Amniotic stem cell (primary cell): ENCODE measurements at places on chromosomes 1 and 21.

DNA sequence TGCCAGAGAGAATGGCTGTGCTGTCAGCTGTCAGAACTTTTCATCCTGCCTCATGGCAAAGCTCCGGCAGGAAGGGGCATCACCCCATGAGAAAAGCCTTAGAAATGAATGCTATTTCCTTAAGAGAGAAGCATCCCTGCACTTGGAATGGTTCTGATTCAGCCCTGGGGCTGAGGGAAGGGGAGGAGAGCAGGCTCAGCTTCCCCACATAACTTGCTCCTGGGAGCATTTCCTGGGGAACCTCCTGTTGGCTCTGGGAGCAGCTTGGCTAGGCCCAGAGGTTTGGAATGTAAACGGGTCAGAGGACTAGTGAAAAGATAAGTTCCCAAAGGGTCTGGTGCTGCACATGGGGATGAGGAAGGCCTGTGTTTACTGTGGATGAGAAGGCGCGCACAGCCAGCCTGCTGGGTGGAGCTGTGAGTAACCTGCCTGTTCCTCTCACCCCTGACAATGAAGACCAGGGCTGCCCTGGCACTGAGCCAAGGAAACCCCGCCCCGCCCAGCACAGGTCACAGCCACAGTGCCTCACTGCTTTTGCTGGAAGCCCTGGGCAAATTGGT lies 5.0 kb downstream of the PRELP start:
- peak; percentile 82 for DNase-seq

- DNase-seq: no peak
Measured at GRCh38 chr1:155125511-155125945, 2.1 kb upstream of the EFNA1 start.

- DNase-seq: no peak
Measured at GRCh38 chr1:95034506-95034905, 38.2 kb downstream of the ALG14 start.

GRCh38 chr1:53409695-53410094 lies 49.5 kb upstream of the DMRTB1 start:
- DNase-seq: no peak

- no peak for DNase-seq
Measured at GRCh38 chr1:28170001-28170596, 6.4 kb downstream of the PTAFR start.

DNA sequence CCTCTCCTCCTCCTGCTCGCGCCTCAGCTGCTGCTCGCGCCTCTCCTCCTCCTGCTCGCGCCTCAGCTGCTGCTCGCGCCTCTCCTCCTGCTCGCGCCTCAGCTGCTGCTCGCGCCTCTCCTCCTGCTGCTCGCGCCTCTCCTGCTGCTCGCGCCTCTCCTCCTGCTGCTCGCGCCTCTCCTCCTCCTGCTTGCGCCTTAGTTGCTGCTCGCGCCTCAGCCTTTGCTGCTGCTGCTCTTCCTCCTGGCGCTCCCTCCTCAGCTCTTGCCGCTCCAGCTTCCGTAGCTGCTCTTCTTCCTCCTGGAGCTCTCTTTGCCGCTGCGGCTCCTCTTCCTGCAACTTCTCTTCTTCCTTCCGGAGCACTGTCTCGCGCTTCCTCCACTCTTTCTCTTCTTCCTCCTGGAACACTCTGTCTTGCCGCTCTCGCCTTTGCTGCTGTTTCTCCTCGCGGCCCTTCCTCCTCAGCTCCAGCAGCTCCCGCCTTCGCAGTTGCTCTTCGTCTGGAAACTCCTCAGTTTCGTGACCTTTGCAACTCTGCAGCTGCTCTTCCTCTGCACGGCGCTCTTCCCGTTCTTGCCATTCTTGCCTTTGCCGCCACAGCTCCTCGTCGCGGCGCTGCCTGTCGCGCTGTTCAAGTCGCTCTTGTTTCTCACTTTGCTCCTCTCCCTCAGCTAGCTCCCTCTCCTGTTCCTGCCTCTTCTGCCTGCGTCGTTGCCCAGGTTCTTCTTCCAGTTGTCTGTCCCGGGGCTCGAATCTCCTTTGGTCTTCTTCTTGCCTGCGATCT lies 3.0 kb downstream of the TCHH start:
- no peak for DNase-seq

DNA sequence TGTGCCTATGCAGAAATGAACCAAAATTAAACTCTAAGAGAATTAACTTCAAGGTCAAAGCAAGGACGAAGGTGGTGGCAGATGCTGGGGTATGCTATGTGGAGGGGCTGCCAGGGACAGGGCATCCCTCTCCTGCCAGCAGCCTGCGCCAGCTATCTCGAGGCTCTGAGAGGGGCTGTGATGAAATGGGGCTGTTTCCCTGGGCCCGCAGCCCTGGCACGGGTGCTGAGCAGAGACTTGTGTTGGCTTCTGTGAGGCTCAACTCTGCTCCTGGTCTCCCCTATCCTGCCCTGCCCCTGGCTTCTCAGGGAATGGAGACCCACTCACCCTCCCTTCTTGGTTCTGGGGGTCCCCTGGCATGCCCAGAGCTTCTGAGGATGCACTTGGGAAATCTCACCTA lies 41.9 kb upstream of the TIAM1 start:
- no peak for DNase-seq

- peak; percentile 64 for DNase-seq
Measured at GRCh38 chr1:225746361-225747179, 31.1 kb upstream of the SRP9 start.

DNA sequence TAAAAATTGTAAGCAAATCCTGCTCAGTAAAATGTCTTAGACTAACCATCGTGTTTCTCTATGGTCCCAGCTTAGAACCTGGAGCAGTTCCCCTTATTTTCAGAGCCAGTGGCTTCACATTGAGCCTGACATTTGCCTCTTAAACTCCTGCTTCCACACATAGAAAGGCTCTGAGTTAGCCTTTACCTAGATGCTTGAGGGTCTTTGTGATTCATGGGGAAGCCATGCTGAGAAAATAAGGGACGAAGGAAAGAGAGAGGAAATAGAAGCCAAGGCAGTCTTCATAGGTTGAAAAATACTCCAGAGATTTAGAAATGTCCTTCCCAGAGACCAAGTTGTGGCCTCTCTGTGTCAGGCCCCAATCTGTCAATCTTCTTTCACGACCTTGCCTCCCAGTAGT lies 16.1 kb upstream of the RBBP5 start:
- DNase-seq: no peak

DNA sequence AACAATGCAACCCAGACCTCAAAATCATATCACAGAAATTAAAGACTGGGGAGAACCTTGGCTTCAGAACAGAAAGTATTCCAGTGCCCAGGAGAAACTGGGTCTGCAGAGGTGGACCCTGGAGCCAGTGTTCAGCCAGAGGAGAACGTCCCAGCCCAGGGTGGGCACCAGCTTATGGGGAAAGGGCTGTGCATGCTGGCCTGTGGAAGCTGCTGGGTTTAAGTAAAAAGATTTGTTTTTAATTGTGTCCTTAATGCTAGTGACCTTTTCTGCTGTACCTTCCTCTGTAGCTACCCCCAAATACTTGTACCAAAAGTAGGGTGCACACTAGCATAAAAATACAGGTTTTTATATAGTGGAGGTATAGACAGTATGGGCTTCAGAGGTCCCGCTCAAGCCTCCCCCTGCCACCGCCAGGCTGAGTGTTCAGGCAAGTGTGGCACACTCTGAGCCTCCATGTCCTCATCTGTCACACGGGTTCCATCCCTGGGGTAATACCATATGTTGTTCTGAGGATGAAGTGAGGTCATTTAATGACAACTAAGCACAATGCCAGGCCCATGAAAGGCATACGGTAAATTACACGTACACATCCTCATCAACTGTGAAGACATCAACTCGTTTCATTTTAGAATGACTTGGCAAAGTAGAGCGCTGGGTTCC lies 47.0 kb downstream of the SLC37A1 start:
- DNase-seq: no peak

GRCh38 chr21:43864313-43864961 lies 586 bp upstream of the AGPAT3 start:
- DNase-seq: no peak

GRCh38 chr1:57839067-57839466 lies 415.2 kb upstream of the DAB1 start:
- DNase-seq: no peak

- no peak for DNase-seq
Measured at GRCh38 chr1:56934430-56935060, 31.3 kb downstream of the C8B start.

- no peak for DNase-seq
Measured at GRCh38 chr1:93095804-93096585, 16.9 kb downstream of the MTF2 start.

GRCh38 chr1:204495777-204496176 lies 1.2 kb upstream of the PIK3C2B start:
- DNase-seq: no peak

- no peak for DNase-seq
Measured at GRCh38 chr1:76725864-76726619, 141.2 kb upstream of the ST6GALNAC5 start.

DNA sequence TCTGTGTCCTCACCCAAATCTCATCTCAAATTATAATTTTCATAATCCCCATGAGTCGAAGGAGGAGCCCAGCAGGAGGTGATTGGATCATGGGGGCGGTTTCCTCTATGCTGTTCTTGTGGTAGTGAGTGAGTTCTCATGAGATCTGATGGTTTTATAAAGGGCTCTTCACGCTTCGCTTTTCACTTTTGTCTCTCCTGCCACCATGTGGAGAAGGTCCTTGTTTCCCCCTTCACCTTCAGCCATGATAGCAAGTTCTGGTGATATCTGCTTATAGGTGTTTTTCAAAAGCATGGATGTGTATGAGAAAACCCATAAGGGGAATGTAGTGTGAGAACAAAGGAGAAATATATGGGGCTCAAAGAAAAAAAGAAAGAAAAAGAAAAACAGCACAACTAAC lies 405.9 kb upstream of the RGS18 start:
- no peak for DNase-seq

DNA sequence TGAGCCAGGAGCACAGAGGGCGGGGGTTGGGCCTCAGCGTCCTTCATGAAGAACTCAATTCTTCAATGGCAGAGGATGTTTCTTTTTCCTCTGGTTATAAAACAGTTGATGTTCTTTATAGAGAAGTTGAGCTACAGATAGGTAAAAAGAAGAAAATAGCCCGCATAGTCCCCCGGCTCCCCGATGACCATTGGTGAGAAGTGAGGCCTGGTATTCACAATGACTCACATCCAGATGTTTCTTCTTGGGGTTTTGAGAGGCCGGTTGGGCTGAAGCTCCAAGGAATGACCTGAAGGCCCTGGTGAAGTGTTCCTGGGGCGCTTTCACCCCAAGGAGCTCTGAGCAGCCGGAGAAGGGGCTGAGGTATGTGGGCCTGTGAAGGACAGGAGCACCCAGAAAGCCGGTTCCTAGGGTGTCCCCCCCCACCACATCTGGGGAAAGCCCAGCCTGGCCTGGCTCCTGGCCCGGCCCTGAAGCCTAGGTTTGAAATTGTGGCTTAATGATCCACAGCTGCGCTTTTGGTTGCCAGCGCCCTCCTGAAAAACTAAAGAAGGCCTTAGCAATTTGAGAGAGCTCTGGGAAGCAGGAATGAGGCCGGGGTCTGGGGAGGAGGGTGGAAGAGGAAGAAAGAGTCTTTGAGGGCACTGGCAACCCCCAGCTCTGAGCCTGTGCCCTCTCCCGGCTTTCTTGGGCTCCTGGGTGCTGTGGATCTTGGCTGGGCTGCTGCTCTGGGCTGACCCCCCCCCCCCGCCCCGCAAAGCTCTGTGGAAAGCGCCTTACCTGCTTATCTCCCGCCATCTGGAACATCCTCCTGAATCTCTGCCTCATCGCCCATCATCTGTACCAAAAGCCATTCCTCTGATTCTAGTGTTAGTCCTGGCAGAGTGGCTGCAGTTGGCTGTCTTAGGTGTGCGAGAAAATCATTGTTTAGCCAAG lies 444.7 kb downstream of the CAMTA1 start:
- DNase-seq: no peak

DNA sequence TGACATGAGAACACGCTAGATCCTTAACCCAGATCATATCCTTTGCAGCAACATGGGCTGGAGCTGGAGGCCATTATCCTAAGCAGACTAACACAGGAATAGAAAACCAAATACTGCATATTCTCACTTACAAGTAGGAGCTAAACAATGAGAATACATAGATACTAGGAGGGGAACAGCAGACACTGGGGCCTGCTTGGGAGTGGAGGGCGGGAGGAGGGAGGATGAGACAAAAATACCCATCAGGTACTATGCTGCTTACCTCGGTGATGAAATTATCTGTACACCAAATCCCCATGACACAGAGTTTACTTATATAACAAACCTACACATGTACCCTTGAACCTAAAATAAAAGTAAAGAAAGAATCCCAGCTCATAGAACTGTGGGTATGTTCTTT lies 1.2 kb upstream of the MOB3C start:
- no peak for DNase-seq

GRCh38 chr21:45858180-45858579 lies 123.4 kb upstream of the COL6A1 start:
- no peak for DNase-seq

DNA sequence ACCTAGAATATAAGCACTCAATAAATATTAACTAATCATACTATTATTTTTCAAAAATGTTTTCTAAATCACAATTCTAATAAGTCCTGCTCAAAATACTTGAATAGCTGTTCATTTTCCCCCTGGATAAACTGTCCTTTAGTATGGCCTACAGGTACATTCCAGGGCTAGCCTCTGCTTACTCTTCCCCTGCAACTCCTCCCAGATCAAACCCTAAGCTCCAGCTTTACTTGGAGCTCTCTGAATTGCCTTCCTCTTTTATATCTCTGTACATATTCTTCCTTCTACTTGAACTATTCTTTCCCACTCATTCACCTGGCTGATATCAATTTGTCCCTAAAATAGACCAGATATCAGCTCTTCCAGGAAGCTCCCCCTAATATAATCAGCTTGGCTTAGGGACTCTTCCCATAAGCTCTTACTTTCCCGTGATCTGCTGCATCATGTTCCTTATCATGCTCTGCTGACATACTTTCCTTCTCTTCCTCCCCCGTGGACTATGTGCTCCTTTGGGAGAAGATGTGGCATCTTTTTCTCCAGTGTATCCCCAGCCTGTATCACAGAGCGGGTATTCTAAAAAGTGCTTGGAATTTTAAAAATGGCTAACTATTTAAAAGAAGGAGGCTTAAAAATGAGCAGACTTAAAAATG lies 43.1 kb upstream of the PIGC start:
- no peak for DNase-seq

DNA sequence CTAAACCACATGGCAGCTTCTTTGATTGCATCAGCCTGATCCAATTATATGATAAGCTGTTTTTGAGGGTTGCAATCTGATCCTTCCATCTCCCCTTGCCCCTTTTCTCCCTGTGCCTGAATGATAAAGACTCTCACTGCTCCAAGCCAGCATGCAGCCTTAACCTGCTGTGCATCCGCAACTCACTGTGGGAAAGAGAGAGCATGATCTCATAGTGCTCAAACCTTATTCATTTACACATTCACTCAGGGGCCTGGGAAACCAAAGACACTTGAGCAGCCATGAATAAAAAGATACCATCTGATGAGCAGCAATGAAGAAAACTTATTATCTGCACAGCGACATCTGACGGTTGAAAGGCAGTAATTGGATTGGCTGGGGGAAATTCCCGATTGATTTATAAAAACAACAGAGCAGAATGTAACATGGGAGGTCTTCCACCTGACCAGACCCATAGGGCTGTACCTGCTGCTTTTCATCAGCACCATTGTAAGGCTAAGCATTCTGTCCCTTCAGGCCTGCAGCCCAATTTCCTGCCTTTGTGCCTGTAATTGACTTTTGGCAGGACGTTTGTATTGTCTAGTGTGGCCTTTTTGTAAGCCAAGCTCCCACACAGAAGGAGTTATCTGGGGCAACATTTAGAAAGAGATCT lies 62.5 kb downstream of the KIAA0040 start:
- DNase-seq: no peak
